Brain pericyte (primary cell): ENCODE measurements at places on chromosomes 3 and 15.

- no peak for DNase-seq
Observed at GRCh38 chr3:76442374-76442915, 597.5 kb upstream of the ROBO2 start.

DNA sequence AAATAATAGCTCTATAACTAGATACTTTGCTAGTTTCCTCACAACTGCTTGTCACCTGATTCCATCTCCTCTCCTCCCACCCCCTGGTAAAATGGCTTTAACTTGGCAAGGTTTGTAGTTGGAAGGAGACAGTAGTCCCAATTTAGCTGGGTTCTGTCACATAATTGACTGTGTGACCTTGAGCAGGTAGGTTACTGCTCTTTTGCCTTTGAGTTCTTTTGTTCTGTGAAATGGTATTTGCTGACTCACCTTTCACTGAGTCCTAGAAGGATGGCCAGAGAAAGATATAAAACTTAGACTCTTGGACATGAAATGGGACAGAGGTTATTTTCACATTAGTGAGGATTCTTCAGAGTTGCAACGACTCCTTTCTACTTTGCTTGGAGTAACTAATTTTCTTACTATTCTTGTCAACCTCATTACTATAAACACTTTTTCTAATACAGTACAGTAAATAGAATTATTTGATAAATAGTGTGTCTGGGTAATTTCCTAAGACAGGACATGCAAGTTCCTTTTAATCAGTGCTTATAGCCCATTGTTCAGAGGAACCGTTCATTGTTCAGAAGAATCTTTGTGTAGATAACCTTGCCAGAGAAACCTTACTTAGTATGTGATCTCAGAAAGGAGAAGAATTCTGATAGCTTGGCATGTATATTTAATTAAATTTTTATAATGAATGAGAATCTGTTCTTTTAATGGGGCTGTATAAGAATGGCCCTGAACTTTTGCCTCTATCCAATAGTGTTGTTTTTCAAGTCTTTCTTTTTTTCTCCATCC lies 14.3 kb downstream of the AKAP13 start:
- no peak for DNase-seq

- no peak for DNase-seq
Observed at GRCh38 chr3:96996009-96996408, 181.6 kb downstream of the EPHA6 start.

GRCh38 chr3:23254835-23255234 lies 51.7 kb downstream of the UBE2E2 start:
- no peak for DNase-seq

DNA sequence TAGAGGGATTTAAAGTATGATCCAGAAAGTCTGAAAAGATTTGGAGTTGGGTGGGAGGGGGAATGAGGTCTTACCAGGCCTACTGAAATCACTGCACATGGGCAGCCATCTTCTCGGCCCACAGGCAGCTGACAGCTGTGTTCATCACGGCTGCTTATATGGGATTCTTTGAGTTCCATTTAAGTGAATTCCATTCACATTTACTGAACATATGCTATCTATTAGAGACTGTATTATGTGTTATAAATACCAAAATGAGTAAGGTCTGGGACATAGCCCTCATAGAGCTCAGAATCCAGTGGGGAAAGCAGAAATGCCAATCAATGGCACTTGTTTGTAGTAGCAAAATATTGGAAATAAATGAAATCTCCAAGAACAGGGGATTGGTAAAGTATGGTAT lies 91.1 kb downstream of the TRIM42 start:
- DNase-seq: no peak

GRCh38 chr15:91609966-91610365 lies 243.5 kb upstream of the SLCO3A1 start:
- DNase-seq: no peak

DNA sequence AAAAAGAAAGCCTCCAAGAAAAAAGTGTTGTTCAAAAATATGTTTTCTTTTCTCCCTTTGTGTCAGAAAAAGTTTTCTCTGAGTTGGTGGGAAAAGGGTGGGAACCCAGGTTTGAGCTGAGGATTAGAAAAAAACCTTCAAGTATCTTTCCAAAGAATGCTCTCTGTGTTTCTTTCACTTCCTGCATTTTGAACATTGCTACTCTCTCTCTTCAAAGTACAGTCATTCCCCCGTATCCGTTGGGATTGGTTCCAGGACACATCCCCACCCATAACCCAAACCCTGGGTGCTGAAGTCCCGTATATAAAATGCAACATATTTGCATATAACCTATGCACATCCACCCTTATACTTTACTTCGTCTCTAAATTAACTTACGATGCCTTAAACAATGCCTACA lies 139.6 kb downstream of the TMCO5A start:
- DNase-seq: no peak

GRCh38 chr3:194631696-194632095 lies 1.5 kb downstream of the TMEM44 start:
- DNase-seq: no peak

- DNase-seq: no peak
Observed at GRCh38 chr3:131038326-131038725, 11.6 kb downstream of the NEK11 start.

GRCh38 chr15:84609818-84610525 lies 9.2 kb downstream of the ZSCAN2 start:
- no peak for DNase-seq

- DNase-seq: no peak
Observed at GRCh38 chr15:68980786-68981185, 33.7 kb upstream of the NOX5 start.

GRCh38 chr15:33068511-33068990 lies 126.0 kb downstream of the FMN1 start:
- DNase-seq: no peak

- no peak for DNase-seq
Observed at GRCh38 chr3:170431054-170431453, 12.4 kb downstream of the CLDN11 start.

DNA sequence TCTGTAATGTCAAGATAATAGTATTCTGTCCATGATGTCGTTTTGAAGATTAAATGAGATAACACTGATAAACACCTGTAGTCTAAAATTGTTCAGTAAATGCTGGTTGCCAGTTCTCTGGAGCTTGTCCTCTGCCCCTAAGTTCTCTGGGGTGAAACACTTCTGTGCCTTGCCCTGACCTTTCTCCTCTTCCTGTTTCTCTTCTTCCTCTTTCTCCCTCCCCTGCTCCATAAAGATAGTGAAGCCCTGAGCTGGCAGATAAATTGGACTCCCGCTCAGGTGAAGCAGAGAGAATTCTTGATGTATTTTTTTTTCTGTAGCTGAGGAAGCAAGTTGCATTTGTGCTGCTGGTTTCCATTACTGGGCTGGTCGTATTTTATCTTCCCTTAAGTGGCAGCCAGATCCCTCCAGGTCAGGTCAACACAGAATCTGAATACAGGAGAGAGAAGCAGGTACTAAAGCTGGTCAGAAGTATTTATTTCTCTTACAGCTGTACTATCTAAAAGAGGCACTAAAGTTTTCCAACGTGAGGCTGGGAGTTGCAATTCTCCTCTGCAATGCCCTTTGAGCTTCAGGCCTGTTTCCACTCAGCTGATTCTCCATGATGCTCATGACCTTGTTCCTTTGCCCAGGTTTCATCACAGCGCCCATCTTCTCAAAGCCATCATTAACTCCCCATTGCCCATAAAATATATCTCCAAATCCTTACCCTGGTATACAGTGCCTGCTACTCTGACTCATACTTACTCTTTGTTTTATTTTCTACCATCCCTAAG lies 319.3 kb upstream of the CFAP20DC start:
- no peak for DNase-seq

DNA sequence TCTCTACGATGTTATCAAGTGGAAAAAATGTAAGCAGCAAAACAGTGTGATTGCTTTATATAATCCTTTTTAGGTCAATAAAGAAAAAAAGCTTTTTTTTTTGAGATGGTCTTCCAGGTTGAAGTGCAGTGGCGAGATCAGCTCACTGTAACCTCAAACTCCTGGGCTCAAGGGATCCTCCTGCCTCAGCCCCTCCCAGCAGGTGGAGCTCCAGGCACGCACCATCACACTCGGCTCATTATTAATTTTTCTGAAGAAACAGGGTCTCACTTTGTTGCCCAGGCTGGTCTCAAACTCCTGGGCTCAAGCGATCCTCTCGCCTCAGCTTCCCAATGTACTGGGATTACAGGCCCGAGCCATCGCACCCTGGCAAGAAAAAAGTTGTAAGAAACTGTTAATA lies 17.3 kb downstream of the RNF168 start:
- no peak for DNase-seq

- no peak for DNase-seq
Observed at GRCh38 chr3:41525303-41526064, 326.2 kb downstream of the CTNNB1 start.

GRCh38 chr3:44926172-44926571 lies 49.8 kb downstream of the ZDHHC3 start:
- no peak for DNase-seq

DNA sequence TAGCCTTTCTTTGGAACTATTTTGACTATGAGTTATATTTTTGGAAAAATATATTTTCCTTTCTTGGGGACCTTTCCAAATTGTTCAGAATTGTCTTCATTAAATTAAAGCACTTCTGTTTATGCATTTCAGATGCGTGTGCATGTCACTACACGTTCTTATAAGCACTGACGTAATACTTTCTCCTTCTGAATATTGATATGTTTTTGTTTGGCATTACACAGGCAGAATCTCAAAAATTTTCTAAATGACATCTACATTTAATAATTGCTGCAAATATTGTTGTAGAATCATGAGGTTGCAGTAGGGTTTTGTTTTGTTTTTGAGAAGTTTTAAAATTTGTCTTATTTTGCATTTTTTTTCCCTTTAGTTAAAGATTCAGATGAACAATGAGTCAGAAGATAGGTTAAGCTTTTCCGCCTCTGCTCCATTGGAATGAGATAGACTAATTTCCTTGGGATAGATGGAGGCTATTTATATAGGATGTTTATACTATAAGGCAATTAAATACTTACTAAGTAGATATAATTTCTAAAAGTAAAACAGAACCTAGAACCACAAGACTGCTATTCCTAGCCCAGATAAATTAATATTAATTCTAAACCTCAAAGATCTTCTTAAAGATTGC lies 110.8 kb downstream of the MBNL1 start:
- no peak for DNase-seq

- no peak for DNase-seq
Observed at GRCh38 chr3:34001022-34001421, 202.6 kb downstream of the PDCD6IP start.

DNA sequence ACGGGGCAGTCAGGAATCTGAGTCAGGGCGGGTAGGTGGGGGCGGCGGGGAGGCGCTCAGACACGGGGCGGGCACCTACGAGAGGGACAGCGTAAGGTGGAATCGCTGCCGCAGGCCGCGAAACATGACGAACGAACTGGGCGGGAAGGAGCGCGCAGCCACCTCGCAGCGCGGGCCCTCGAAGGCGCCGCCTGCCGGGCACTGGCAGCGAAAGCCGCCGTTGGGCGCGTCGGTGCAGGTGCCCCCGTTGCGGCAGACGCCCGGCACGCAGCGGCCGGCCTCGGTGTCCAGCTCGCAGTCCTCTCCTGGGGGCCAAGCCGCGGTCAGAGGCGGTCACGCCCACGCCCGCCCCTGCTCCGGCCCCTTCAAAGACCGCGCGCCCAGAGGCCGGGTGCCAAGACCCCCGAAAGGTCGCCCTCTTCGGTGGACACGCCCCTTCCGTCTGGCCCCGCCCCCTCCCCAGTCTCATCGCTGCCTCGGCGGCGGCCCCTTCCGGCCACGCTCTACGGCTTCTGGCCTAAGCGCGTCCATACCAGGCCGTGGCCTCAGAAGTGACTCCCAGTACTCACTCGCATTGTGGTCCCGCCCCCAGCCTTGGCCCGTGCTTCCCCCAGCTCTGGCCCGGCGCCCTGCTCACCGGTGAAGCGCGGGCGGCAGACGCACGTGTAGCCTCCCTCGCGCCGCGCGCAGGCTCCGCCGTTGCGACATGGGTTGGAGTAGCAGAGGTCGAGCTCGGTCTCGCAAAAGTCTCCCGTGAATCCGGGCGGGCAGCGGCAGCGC lies 6.4 kb downstream of the CELSR3 start:
- no peak for DNase-seq

GRCh38 chr3:68256635-68257223 lies 602.3 kb upstream of the SUCLG2 start:
- no peak for DNase-seq

DNA sequence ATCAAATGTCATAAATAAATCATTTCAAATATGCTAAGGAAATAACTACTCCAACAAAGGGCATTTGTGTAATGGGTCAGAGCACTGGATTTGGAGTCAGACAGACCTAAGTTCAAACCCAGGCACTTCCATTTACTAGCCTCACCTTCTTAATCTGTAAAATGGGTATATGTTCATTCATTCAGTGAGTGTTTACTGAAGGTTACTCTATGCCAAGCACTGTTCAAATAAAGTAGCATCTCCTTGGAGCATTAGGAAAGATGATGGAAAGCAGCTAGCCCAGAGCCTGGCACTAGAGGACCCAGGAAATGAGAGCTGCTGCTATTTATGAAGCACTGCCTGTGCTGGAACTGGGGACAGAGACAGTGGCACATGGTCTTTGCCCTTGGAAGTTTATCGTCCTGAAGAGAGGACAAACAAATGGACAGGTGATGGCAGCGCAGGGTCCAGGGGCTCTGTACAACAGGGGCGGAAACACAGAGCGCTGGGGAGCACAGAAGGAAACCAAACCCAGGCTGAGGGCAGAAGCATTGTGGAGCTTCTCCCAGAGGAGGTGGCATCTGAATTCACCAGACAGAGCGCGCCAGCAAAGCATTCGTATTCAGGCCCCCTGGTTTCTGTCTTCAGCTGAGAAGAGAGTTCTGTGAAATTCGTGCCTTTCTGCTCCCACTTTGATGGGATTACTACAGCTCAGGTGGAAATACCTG lies 19.0 kb downstream of the TM4SF4 start:
- DNase-seq: no peak

- DNase-seq: no peak
Observed at GRCh38 chr15:73467758-73468157, 24.8 kb downstream of the REC114 start.

DNA sequence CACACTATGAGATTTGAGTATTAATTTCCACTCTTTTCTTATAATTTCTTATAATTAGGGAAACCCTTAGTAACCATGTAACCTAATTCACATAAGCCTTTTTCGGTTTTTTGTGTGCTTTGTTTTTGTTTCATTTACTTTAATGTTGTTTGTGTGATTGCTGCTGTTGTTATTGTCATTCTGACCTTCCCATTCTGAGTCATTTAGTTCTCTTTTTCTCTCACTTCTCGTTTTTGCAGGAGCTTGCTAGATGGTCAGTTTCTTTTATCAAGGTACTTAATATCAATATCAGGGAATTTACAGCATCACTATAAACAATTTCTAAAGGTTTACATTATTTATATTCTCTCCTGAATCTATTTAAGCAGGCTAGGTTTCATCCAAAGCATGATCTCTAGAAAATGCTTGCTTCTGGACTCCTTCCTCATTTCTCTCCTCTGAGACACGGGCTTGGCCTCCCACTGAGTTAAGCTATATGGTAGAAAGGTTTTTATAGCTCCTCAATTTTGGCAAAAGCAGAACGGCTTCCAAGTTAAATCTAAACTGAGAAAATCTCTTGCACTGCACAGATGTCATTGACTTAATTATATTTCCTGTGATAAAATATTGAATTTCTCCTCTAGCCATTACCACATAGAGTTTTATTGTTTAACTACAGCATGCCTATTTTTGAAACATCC lies 534.2 kb downstream of the NSUN3 start:
- DNase-seq: no peak

GRCh38 chr3:128701342-128702212 lies 24.4 kb upstream of the RAB7A start:
- DNase-seq: no peak
